Activated CD4-positive, alpha-beta memory T cell treated with anti-CD3 and anti-CD28 coated beads, Interleukin-2, amount 10 ng/mL, durations not matched to agents 7 days and 5 days (primary cell): ENCODE measurements at places on chromosomes 1 and 21. TPM values are rescaled to one million over a fixed set of nuclear protein-coding genes. Genes with fewer than 3 reads are reported as not detected.

DNA sequence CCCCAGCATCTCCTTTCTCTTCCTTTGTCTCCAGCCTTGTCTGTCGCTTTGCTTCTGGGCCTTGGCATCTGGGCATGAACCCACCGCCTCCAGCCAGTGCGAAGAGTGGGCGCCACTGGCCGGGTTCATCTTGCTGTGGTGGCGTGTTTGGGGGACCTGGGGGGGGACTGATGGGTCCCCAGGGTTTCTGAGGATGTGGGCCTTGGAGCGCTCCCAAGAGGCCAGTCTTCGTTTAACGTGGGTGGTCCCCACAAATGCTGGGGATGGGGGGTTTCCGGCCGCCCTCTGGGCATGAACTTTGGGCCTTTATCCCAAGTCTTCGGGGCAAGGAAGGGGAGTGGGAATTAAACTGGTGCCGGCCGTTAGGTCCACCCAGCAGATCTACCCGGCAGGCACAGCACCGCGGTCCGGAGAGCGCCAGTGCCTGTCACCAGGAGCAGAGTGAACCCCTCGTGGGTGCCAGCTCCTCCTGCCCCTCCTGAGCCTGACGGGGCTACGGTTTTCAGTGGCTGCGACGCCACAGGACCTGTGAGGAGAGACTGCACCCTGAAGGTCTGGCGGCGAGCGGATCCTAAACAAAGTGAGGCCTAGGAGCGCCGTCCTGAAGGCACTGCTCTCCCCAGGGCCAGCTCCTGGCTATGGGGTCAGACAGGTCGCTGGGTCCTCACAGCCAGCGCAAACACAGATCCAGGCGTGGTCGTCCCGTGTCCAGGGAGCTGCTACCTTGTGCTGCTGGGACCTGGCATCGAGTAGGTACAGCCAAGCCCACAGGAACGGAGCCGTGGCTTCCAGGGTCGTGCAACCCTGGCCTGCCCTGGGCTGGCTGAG lies 12.1 kb upstream of the C1orf174 start:
- no peaks in the 10 kb centered on the region for H3K27me3 ChIP-seq
- no peaks in the 10 kb centered on the region for H3K36me3 ChIP-seq
- no peak overlapping the region for H3K27ac ChIP-seq
- no peak overlapping the region for H3K4me3 ChIP-seq
- H3K4me1 ChIP-seq, result peaks cover 2% of the 10 kb centered on the region

GRCh38 chr1:59261537-59261936 lies 35.4 kb upstream of the FGGY start:
- H3K4me3 ChIP-seq, result no peak overlapping the region
- H3K36me3 ChIP-seq, result no peaks in the 10 kb centered on the region
- no peaks in the 10 kb centered on the region for H3K4me1 ChIP-seq
- peaks cover 2% of the 10 kb centered on the region for H3K27me3 ChIP-seq

GRCh38 chr1:1137256-1138045 lies 21.6 kb upstream of the C1orf159 start:
- peak overlapping the region; percentile 74 for H3K27ac ChIP-seq
- peak; percentile 75 for DNase-seq
- H3K27me3 ChIP-seq, result peaks cover 2% of the 10 kb centered on the region
- peak overlapping the region; percentile 63 for H3K4me3 ChIP-seq

DNA sequence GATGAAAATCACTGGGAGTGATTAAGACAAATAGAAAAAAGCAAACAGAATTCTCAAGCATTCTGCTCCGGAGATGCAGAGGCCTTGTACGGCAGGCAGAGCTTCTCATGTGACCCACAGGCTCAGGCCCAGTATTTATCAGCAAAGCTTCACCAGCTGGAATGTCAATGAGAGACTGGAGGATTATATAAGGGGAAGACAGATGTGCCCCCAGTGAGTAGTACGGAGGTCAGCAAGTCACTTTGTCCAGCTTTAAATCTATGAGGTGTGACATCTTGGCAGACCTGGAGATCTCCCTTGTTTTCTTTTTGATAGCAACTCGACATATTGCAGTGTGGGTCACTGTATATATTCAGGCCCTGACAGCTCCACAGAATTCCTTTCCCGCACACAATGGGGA lies 106.8 kb downstream of the HHIPL2 start:
- no peaks in the 10 kb centered on the region for H3K4me1 ChIP-seq
- no peaks in the 10 kb centered on the region for H3K27me3 ChIP-seq
- no peak for DNase-seq
- H3K4me3 ChIP-seq, result no peak overlapping the region

DNA sequence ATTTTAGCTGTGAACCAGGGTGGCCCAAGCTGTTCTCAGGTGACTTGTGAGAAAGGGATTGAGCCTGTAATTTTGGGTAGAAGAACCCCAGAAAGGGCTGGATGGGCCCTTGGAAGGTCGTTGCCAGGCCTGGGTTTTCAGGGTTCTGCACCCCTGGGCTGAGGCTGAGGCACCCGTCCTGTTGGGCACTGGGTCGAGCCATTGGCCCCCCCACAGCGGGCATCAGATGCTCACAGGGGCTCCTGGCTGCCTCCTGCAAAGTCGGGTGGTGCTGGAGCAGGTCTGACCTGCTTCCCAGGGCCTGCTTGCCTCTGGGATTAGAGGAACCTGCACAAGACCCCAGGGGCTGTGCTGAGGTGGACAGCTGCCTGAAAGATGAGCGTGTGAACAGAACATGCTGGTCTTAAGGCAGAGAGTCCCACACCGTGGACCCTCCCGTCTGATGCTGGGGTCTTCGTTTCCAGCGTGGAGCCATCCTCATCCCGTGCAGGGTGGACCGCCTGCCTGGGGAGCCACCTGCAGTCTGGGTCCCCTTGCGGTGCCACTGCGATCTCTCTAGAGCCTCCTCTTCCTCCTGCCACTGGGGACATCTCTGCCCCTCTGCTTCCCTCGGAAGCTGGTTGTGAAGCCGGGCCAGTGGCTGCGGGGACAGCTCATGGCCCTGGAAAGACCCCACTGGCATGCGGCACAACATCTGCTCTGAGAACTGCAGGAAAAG lies 1.7 kb upstream of the TRPM2 start:
- peaks cover 19% of the 10 kb centered on the region for H3K36me3 ChIP-seq
- H3K4me3 ChIP-seq, result no peak overlapping the region
- H3K27ac ChIP-seq, result no peak overlapping the region
- peaks cover 12% of the 10 kb centered on the region for H3K27me3 ChIP-seq
- DNase-seq, result no peak
- peaks cover 44% of the 10 kb centered on the region for H3K4me1 ChIP-seq

The CHIA gene
- total RNA-seq, result not detected
